Bone marrow (tissue), 2 donors: ENCODE measurements at places on chromosomes 13 and 19.

- DNase-seq: no peak
Observed at GRCh38 chr13:66895780-66896179, 334.4 kb downstream of the PCDH9 start.

GRCh38 chr13:52879950-52880741, 31.7 kb upstream of the PCDH8 start:
- DNase-seq: no peak

GRCh38 chr19:48244281-48244680, 11.4 kb downstream of the CARD8 start:
- DNase-seq: no peak

- DNase-seq: no peak
Observed at GRCh38 chr19:44696939-44697669, 1.8 kb upstream of the CEACAM16 start.

- peak; percentile 15 for DNase-seq
Observed at GRCh38 chr19:16417660-16418596, 53.8 kb downstream of the EPS15L1 start.

DNA sequence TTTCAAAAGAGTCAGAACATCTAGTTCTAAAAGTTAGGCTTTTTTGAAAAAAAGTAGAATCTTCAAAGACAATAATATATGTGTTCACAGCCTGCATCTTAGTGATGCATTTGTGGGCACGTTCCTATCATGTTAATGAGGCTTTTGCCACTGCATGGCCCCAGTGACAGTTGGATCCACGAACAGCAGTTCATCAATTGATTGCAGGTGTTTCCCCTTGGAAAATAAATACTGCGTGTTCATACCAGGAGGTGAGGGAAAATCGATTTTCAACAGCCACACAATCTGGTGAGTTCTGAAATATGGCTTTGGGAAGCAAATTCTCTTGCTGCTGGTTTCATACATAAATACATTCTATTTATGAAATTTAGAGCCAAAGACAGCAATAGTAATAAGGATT, 343.8 kb upstream of the SLC10A2 start:
- no peak for DNase-seq

- DNase-seq: no peak
Observed at GRCh38 chr19:39316627-39317321, 3.9 kb downstream of the LRFN1 start.

DNA sequence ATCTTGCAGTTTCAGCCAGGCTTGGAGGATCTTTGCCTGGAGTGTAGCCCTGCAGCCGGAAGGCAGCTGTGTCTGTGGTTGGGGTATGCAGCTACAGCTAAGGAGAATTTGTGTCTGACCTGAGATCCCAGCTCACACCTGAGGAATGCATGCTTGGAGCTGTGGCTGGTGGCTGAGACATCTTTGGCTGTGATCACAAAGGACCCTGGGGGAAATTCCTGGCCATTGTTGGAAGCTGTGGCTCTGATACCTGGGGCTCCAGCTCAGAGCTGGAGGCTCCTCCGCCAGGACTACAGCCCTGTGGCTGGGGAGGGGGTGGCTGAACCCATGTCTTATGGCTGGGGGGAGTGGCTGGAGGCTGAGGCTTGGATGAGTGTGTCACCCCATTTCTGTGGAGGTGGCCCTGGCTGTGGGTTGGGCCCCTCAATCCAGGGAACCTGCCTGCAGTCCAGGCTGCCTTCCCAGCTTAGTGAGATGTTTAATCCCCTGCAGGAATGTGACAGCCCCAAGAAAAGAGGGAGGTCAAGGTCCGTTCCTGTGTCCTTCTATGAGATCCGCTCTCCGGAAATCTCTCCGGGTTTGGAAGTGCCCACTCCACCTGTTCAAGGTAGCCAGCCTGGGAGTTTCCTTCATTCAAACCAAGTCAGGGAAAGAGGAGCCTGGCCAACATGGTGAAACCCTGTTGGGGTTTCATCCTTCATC, 27.6 kb downstream of the ARHGEF18 start:
- DNase-seq: no peak

GRCh38 chr19:40089462-40089861, 1.3 kb downstream of the ZNF780A start:
- no peak for DNase-seq
